ENCODE measurements at places on chromosomes 7 and 10.

DNA sequence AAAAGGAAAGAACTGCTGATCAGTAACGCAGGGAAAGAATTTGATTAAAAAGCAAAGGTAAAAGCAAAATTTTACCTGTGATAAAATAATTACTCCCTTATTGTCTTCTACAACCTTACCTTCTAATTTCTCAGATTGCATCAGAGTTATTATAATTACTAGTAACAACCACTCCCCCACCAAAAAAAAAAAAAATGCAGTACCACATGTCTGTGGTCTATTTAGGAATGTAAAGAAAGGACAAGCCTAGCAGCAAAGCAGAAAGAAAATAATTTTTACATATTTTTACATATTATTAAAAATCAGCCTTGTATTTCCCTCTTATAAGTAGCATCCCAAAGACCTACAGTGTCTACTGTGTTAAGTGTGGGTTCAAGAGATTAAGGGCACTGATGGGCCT lies 430.4 kb downstream of the TFEC start:
- DNase-seq, result no peak

DNA sequence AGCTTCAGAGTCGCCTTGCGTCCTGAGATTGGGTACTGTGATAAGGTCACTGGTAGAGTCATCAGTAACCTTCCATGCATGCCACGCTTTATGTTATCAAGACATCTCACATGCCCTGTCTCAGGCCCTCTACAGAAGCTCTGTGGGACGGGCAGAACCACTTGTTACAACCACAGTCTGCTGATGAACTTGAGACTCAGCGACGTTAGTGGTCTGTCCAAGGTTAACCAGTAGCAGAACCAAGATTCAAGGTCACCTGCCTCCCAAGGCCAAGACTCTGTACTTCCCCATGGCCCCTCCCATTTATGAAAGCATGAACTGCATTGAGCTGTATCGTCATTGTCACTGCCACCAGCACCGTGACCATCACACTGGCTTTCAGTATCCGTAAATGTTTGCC lies 15.0 kb downstream of the IQCE start:
- no peak for DNase-seq

DNA sequence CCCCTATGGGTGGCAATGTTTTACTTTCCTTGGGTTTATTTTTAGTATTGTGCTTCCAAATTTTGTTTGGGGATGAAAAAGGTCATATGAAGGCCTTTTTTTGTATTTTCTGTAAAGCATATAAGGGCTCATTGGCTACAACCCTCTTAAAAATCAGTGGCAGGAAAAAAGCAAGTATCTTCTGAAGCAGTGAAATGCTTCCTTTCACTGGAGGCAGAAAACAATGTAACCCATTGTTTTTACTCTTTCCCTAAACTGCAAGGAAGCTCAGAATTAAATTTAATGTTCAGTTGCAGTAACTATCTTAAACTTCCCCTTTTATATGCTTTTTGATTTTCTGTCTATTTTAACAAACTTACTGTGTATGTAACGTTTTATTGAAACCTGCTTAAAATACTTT lies 148.7 kb upstream of the LYZL1 start:
- no peak for DNase-seq

GRCh38 chr7:100885440-100886141 lies 3.9 kb downstream of the UFSP1 start:
- DNase-seq, result no peak

DNA sequence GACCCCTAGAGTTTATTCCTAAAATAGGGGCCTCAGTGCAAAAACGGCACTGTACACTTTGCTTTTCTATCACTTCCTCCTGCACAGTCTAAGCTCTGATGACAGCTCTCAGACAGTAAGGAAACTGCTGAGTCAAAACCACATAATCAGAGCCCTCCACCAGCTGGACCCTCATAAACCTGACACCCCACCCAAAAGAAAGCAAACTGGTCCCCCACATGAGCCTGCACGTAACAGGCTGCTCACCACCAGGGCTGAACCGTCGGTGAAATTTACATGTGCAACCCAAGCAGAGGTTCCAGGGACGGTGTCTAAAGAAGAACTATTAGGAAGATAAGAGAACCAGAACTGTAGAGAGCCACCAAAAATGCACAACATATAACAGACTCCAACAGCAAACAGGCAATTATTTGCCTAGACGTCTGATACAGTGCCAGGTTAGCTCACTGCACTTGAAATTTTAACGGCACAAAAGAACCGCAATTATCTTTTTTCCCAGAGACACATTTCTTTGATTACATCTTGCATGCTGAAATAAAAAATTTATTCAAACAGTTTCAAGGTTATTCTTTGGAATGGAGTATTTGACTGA lies 19.6 kb downstream of the SGMS1 start:
- no peak for DNase-seq

GRCh38 chr7:157405914-157406810 lies 69.4 kb downstream of the DNAJB6 start:
- no peak for DNase-seq

- no peak for DNase-seq
These were observed 1061.1 kb upstream of the GHITM start for GRCh38 chr10:83078160-83078559.

DNA sequence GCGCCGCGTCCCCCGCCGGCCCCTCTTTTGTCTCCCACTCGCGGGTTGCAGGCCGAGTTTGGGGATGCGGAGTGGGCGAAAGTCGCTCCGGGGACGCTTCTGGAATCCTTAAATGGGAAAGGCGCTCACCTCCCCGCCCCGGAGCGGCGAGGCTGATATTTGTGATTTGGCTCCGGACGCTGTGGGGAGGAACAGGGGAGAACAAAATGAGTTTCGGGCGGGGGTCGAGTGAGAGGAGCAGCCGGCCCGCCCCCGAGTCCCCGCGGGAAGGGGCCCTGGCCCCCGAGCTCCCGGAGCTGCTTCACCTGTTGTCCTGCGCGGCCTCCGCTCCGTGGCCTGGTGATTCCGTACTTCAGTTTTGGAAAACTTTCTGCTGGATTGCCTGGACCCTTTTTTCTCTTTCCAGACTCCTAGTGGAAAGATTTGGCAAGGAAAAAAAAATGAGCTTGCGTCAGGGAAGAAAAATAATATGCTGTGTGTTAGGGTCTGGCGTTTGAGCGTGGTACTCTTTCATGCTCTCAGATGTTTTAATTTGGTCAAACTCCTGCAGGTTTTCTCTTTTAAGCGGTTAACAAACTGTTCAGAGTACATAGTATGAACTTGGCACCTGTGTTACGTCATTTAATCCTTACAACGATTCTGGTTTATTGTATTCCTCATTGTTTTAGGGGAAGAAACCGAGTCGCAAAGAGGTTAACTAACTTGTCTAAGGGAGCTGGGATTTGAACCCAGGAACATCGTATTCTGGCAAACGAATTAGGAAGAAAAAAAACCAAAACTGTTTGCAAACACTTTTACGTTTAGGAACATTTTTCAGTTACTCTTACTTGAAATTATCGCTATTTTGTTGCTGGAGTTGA lies 924 bp downstream of the BMPR1A start:
- peak; percentile 5 for DNase-seq

DNA sequence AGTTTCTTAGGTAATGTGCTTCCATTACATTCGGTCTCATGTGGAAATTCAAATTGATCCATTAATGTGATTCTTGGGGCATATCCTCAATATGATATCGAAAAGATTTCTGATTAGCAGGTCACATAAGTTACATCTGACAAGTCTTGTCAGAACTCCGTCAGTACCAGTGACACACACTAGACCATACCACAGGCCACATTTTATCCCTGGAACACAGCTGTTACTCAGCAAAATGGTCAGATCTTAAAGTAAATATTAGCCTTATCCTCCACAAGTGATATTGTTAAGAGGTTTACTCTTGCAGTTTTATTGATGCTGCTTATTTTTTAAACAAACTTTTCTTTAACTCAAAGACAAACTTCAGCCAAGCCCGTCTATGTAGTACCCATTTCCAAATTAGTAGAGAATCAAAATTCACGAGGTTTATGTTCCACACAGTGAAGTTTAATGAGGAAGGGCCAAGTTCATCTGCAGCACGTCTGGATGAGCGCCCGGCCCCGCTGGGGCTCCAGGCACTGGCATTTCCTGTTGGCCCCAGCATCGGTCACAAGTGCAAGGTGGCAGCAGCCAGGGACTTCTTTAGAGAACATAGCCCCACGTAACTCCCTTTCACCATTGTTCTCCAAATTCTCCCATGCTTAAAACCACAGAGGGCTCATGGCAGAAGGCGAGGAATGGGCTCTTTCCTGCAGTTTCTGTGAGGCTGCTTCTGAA lies 132.2 kb downstream of the VIPR2 start:
- DNase-seq, result no peak

DNA sequence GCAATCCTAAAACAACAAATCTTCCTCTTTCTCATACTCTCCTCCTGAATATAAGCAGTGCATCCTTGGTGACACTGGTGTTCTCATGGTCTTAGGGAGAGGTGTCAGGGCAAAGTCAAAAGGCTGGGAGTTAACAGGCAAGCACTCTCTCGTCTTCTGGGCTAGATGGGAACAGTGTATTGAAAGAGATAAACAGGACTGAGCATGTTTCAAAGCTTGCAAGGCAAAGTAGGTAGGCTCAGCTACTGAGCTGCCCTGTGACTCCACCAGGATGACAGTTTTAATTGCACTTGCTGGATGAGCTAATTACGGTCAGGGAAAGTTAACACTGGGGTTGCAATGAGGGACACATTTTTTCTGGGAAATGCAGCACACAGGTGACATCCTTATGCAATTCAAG lies 554.9 kb upstream of the NRP1 start:
- no peak for DNase-seq

GRCh38 chr10:80535671-80536360 lies 1.9 kb upstream of the SH2D4B start:
- DNase-seq, result peak; percentile 68

- no peak for DNase-seq
These were observed 25.9 kb downstream of the HTRA1 start for GRCh38 chr10:122487174-122487765.

DNA sequence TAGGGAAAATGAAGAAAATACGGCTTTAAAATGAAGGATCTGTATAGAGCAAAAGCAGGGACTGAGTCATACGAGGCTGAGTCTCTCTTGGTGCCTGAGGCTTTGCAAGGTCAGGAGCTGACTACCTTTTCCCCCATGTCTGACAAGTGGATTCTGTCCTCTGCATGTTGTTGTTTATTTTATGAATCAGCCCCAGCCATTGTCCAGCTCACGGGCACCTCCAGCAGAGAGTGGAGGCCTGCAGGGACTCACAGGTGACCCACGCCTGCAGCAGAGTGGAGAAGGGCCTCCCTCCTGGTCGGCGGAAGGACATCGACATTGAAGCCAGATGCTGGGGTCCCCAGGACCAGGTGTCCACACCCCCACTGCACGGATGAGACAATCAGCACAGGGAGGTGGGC lies 233.9 kb downstream of the WDR37 start:
- no peak for DNase-seq

- no peak for DNase-seq
These were observed 73.4 kb upstream of the NAMPT start for GRCh38 chr7:106358103-106358663.

GRCh38 chr7:130845581-130846085 lies 111.6 kb upstream of the KLF14 start:
- no peak for DNase-seq

DNA sequence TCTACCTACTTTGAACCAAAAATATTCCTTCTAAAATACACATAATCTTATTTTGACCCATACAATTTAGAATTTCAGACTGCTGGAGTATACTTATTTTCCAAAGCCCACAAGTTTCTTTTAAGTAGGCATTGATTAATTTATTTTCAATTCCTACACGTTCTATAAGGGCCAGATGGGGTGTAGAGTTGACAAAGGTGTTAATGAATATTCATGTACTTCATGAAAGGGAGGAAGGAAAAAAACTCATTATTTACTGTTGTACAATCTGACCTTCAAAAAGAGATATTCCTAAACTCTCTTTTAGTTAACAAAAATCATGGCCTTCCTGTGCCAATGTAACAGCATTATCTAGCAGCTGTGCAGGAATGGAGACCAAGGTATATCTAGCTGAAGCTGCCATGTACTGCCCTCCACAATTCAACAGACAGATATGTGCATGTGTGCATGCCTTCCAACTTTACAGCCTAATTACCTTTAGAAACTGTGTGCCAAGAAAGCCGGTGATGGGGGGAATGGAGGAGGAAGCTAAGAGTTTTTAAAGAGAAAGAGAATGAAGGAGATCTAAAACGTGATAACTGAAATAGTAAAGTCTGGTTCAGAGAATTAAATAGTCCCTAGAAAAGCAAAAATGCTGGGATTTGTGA lies 108.9 kb downstream of the UPF2 start:
- no peak for DNase-seq

- DNase-seq, result no peak
These were observed 86.5 kb downstream of the DKK1 start for GRCh38 chr10:52400562-52400961.

DNA sequence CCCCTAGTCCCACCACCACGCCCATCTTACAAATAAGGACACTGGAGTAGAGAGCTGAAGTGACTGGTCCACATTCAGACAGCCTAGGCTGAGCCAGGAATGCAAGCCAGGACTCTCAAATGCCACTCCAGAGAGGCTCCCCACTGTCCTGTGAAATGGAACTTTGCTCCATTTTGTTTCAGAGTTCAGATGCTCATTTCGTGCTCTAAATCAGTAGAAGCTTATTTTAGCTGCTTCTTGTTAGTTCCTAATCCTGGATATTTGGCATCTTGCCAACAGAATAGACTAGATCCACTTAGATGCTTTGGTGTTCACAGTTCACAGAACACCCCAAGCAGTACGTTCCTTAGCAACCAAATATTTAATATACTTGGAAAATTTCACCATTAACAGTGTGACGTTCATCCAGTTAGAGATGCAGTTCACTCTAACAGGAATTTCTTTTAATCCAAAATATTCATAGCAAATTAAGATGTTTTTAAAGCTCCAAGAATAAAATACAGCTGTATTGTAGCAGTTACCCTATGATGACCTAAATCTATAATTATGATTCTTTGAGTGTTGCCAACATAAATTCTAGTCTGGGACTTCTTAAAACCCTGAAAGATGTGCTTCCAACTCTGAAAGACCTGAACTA lies 7.3 kb downstream of the MMP21 start:
- DNase-seq, result no peak

DNA sequence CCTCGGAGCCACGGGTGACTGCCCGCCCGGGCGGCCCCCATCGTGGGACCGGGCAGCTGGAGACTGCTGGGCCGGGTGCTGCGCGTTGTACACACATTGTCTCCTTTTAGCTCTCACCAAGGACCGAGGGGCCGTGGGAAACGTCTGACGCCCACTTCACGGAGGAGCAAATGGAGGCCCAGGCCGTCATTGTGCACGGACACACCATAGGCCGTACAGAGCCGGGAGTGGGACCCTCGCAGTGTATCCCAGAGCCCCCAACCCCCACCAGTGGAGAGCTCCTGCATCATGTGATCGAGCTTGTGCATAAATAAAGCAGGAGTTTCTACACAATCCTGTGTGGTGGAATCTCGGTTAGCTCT lies 722 bp downstream of the DENND10 start:
- DNase-seq, result peak; percentile 10

GRCh38 chr7:148114804-148115203 lies 475.8 kb upstream of the C7orf33 start:
- no peak for DNase-seq

- DNase-seq, result no peak
These were observed 276.5 kb upstream of the TEX47 start for GRCh38 chr7:89072081-89072480.
